GM23248 (cell line): ENCODE measurements at places on chromosomes 6 and 20. TPM values are rescaled to one million over a fixed set of nuclear protein-coding genes. Genes with fewer than 3 reads are reported as not detected.

DNA sequence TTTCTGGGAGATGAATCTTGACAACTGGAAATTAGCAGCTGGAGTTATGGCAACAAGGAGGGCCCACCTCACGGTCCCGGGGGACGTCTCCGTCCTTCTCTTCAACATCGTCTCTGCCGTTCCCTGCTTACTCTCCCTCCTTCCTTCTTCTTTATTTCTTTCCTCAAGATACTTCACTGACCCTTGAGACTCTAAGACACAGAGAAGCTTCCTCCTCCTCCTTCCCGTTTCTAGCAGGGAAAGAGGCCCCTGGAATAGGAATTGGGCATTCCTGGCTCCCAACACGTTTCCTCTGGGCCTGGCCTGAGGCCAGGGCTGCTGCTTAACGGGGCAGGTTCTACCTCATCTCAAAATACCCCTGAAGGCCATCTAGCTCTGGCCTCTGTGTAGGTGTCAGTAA, 189.9 kb upstream of the GMDS start:
- H3K27me3 ChIP-seq: peaks cover 7% of the 10 kb centered on the region; the same call in 1 of the 2 replicates
- peaks cover 12% of the 10 kb centered on the region for H3K4me1 ChIP-seq
- no peak for DNase-seq
- H3K4me3 ChIP-seq: no peak overlapping the region

GRCh38 chr6:1560281-1561058, 49.2 kb upstream of the FOXC1 start:
- H3K4me1 ChIP-seq: no peaks in the 10 kb centered on the region
- H3K27me3 ChIP-seq: peaks cover 10% of the 10 kb centered on the region; the same call in 1 of the 2 replicates
- H3K4me3 ChIP-seq: no peak overlapping the region

GRCh38 chr6:154606457-154606856, 96.0 kb upstream of the CNKSR3 start:
- no peaks in the 10 kb centered on the region for H3K36me3 ChIP-seq
- H3K4me3 ChIP-seq: no peak overlapping the region
- no peaks in the 10 kb centered on the region for H3K4me1 ChIP-seq

DNA sequence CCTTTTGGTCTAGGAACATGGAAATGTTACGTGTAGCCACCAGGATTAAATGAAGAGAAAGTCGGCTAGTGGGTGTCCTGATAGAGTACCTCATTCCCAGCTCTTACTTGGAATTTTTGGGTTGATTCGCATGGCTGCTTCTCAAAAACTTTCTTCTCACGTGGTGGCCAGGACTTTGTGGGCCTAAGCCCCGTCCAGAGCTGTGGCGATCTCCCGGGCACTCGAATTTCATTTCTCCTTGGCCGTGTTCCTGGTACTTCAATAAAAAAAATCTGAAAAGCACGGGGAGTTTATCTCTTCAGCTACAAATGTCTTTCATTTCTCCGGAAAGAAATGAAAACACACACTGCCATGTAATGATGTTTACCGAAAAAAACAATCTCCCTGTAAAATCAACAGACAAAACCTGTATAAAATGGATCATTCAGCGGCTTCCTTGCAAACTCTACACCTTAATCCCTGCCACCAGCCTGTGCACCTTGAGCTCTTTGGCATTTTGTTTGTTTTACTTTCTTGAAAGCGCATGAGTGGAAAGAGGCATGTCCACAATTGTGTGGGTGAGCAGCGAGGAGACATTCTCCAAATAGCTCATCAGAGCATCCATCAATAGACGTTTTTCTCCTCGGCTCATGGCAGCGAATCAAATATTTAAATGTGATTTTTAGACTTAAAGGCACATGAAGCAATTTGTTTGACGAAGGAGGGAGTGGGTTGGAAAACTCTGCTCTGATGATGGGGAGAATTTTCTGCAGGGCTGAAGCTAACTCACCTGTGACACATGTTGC, 173.1 kb downstream of the TFAP2C start:
- no peak overlapping the region for H3K27ac ChIP-seq
- no peaks in the 10 kb centered on the region for H3K36me3 ChIP-seq
- H3K4me3 ChIP-seq: no peak overlapping the region
- H3K27me3 ChIP-seq: no peaks in the 10 kb centered on the region
- 0 out of 2 replicates have a peak, but pooled peaks cover 5% of the 10 kb centered on the region for H3K4me1 ChIP-seq

DNA sequence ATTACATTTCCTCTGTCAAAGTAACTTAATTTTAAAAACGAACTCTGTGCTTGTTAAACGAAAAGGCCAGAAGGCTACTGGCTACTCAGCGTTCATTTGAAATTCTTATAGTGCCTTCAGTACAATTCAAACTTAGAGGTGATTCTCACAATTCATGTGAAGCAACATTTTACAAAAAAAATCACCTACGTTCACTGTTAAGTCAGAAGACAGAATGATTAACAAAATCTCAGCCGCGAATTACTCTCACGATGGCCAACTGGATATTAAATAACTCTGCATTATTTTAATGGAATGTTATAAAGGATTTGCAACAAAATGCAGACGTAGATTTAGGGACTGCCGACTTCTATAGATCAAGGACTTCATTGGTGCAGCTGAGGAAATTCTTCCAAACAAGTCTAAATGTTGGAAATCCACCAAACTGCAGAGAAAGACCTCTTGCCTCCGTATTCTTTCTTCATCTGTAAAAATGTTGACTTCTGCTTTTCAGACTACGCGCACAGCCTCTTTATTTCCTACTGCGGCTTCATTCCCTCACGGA, 1.6 kb upstream of the QKI start:
- DNase-seq: no peak
- H3K27me3 ChIP-seq: no peaks in the 10 kb centered on the region
- H3K4me1 ChIP-seq: peaks cover 5% of the 10 kb centered on the region
- H3K4me3 ChIP-seq: peak overlapping the region; percentile 80
- peak overlapping the region; percentile 94 for H3K27ac ChIP-seq

Gene PNPLA1
- total RNA-seq: not detected in 2 replicates

Gene TMEM217
- total RNA-seq: 1.2 and 4.6 TPM in 2 replicates

Gene EPB41L1
- 16.2 and 19.2 TPM in 2 replicates for total RNA-seq

DNA sequence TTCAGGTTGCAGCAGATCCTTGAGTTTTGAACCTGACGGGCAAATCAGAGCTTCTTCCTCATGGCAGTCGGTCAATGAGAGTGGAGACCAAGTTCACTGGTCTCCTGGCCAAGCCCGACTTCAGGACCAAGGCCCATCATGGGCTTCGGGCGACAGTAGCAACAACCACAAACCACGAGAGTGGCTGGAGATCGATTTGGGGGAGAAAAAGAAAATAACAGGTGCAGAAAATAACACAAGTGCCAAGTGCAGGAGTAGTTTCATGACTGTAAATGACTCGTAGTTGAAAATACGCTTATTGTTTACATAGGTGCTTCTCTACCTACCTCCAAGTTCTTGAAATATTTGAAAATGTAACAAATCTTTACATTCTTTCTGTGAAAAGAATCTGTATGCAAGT, 56.1 kb downstream of the DCBLD1 start:
- no peak overlapping the region for H3K27ac ChIP-seq
- H3K27me3 ChIP-seq: no peaks in the 10 kb centered on the region
- DNase-seq: no peak
- H3K4me1 ChIP-seq: peaks cover 5% of the 10 kb centered on the region
- H3K4me3 ChIP-seq: no peak overlapping the region
- peaks cover 48% of the 10 kb centered on the region for H3K36me3 ChIP-seq

DNA sequence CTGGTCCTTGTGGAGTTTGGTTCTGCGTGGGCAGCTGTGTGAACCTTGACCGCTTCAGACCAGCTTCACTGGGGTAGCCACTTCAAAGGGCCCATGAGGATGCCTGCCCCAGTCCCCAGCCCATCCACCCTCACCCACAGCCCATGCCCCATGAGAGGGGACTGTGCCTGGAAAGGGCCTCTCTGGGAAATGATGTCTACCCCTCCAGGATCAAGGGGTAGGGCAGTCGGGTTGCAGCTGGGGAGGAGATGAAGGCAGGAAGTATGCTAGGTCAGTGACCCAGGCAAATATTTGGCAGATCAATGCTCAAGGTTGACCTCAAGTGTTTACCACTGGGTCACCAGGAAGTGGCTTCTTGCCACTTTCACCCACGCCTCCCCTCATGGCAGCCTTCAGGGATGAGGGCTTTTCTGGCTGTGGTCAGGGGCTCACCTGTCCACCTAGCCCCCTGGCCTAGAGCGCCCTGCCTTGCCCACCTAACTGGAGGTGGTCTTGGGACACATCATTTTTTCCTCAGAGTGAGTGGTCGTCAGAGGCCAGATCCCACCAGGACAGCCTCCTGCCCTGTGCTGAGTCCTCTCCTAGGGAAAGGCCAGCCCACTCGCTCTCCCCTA, 109.5 kb downstream of the SNX5 start:
- no peak overlapping the region for H3K27ac ChIP-seq
- H3K36me3 ChIP-seq: no peaks in the 10 kb centered on the region
- no peak for DNase-seq
- H3K4me3 ChIP-seq: no peak overlapping the region
- no peaks in the 10 kb centered on the region for H3K27me3 ChIP-seq

GRCh38 chr6:108029226-108029921, 45.2 kb downstream of the OSTM1 start:
- DNase-seq: no peak
- H3K4me3 ChIP-seq: no peak overlapping the region

DNA sequence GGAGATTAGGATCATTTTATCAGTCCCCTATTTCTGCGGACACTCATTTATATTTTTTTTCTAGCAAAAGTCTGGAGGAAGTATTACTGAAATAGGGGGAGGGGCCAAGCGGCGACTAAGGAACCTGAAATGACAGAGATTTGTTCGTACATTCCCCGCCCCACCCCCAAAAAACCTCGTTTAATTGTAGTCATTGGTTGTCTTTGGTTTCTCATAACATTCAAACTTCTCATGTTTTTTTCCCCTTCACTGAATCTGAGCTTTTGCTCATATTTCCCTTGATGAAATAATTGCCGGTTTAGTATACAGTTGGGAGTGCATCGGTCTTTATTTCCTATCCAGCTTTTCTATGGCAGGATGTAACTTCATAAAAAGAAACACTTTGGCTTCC, 768 bp upstream of the FYN start:
- H3K4me1 ChIP-seq: peaks cover 28% of the 10 kb centered on the region
- peak; percentile 60 for DNase-seq
- H3K4me3 ChIP-seq: peak overlapping the region; percentile 84

DNA sequence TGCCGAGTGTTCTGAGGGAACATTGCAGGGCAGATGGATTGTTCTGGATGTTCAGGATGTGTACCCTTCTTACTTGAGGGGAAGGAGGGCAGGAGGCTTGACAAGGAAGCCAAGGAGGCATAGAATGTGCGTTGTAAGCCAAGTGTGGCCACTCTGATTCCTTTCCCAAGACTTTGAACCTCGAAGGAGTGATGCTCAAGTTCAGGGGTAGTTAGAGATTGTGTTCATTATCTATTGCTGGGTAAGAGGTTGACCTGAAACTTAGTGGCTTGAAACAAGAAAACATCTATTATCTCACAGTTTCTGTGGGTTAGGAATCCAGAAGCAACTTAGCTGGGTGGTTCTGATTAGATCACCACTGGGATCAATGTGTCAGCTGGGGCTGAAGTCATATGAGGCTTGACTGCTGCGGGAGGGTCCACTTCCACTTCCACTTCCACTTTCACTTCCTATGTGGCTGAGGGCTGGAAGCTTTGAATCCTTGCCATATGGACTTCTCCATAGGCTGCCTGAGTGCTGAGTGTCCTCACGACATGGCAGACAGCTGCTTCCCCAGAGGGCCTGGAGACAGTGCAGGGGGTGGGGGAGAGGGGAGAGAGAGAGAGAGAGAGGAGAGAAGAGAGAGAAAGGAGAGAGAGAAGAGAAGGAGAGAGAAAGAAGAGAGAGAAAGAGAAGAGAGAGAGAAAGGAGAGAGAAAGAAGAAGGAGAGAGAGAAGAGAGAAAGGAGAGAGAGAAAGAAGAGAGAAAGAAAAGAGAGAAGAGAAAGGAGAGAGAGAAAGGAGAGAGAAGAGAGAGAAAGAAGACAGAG, 6.9 kb upstream of the CD40 start:
- no peaks in the 10 kb centered on the region for H3K4me1 ChIP-seq
- H3K36me3 ChIP-seq: no peaks in the 10 kb centered on the region
- H3K27me3 ChIP-seq: peaks cover 38% of the 10 kb centered on the region
- no peak overlapping the region for H3K27ac ChIP-seq
- DNase-seq: no peak
- no peak overlapping the region for H3K4me3 ChIP-seq

DNA sequence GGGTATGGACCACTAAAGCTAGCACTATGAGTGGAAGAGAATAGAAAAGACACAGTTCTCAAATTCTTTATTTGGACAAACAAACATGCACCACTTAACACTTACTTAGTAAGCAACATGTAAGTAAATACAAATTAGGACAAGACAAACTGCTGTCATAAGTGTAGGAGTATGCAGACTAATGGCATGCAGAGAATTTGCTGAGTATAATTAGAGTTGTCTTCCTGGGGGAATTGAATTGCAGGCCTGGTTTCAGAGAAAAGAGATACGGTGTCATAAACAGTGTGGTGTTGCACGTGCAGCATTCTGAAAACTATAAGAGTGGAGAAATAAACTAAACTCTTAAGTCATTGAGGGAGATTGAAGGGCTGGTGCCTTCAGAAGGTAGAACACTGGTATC, 125.2 kb upstream of the EYA4 start:
- no peaks in the 10 kb centered on the region for H3K36me3 ChIP-seq
- no peaks in the 10 kb centered on the region for H3K4me1 ChIP-seq
- DNase-seq: no peak

DNA sequence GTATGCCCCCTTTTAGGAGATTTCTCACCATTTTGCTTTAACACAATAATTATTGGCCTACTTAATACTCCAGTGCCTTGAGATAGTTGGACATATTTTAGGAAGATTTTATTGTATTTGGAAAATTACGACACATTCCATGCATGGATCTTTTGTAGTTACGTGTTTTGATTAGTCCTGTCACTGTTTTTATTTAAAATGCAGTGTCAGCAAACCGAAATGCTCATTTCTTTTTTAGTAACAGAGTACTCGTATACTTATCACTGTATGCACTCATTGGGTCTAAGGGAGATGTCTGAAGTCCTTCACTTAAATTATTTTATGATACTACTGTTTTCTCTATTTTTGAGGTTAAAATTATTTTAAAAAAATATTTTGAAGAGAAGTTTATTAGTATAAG, 153.8 kb downstream of the QKI start:
- no peak overlapping the region for H3K27ac ChIP-seq
- no peak for DNase-seq
- H3K36me3 ChIP-seq: peaks cover 39% of the 10 kb centered on the region
- no peaks in the 10 kb centered on the region for H3K27me3 ChIP-seq

DNA sequence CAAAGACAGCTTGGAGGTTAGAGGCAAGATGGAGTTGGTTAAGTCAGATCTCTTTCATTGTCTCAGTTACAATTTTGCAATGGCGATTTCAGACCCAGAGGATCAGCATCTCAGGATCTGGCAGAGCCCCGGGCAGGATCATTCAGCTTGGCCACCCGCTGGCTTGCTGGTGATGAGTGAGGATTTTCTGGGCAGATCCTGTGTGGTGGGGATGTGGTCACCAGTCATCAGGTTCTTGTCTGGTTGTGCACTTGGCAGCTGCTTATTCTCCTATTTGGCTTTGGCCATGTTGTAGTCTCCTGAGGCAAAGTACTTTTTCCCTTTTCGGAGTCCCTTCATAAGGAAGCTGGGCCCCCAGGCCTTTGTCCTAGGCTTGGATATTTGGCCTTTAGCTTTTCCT, 953.9 kb downstream of the KIF16B start:
- no peaks in the 10 kb centered on the region for H3K4me1 ChIP-seq
- H3K27me3 ChIP-seq: no peaks in the 10 kb centered on the region
- no peak overlapping the region for H3K4me3 ChIP-seq
- no peaks in the 10 kb centered on the region for H3K36me3 ChIP-seq
- no peak overlapping the region for H3K27ac ChIP-seq
